B cell (primary cell): ENCODE measurements at places on chromosomes 11 and 22.

DNA sequence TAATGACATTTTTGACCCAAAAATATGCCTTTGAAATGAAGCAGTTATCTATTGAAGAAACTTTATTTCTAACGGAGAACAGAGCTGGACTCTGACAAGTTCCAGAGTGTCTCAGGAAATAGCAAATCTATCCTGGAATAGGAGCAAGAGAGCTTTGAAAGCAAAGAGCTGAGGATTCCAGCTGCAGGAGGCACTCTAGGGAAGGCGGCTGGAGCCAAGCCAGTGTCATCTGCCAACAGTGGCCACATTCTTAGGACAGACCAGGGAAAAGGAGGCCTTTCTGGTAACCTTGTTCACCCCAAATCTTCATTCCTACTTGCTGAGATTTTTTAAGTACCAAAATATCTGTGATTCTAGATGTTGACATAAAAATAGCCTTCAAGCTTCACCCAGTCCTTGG lies 493.5 kb upstream of the B3GAT1 start:
- DNase-seq = no peak

DNA sequence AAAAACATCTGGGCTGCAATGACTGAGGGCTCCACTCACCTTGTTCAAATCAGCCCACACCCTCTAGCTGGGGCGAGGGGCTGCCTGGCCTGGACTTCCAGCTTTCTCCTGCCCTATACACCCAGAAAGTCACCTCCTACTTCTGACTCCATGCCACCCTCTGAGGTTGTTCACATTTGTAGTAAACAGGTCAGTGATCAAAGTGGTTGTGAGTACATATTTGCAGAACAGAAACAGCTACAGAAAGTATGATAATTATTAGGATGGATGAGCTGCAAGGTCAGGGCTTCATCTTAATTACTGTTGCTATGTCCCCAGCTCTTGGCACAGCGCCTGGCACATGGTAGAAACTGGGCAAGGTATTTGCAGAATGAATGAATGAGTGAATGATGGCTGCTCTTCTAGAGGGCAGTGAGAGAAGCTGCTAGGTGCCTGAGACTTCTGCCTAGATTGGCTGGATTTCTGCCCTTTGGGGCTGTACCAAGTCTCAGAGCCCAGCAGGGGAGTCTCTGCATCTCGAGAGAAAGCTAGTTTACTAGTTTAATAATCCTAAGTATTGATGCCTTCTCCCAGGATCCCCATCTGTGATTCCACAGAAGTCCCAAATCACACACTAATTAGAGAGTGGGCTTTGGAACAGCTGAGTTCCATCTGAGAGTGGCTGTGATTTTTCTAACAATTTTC lies 36.0 kb downstream of the SYT13 start:
- DNase-seq = no peak

GRCh38 chr11:121336279-121336937 lies 43.8 kb downstream of the SC5D start:
- no peak for DNase-seq

DNA sequence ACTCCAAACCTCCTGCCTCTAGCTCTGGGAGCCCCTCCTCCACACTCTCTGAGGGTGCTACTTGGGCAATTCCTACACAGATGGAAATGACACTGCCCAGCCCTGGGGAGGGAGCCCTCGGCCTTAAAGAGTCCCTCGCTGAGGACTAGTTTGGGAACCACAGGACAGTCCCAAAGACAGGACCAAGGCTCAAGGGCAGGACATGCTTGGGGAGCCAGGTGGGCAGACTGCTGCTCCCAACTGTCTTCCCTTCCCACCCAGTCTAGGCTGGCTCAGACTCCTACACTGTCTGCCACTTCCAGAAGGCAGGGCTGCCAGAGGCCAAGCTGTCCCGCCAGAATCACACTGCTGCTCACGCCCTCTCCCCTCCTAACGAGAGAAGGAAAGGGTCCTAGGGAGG lies 9.8 kb downstream of the ARRB1 start:
- no peak for DNase-seq
